ENCODE measurements at places on chromosomes 4 and X.

- DNase-seq = no peak
Observed at GRCh38 chrX:36908801-36909675, 99.1 kb upstream of the FAM47C start.

DNA sequence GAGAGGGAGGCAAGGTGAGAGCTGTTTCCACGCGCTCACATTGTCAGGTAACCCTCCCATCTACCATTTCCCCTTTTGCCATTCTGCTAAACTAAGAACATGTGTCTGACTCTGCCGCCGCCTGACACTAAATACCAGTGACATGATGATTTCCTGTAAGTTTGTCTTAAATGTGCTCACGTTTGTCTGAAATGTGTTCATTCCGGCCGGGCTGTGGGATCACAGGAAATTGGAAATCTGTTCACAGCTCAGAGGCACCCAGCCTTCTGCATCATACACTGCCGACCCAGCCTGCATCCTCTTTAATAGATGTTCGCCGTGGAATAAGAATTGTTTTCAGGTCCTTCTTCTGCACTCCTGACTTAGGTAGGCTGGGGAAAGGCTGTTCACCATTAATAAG lies 336.2 kb upstream of the PPARGC1A start:
- no peak for DNase-seq

GRCh38 chrX:124476562-124476961 lies 130.2 kb downstream of the SH2D1A start:
- DNase-seq = no peak

- no peak for DNase-seq
Observed at GRCh38 chr4:111334361-111334760, 711.5 kb upstream of the PITX2 start.

DNA sequence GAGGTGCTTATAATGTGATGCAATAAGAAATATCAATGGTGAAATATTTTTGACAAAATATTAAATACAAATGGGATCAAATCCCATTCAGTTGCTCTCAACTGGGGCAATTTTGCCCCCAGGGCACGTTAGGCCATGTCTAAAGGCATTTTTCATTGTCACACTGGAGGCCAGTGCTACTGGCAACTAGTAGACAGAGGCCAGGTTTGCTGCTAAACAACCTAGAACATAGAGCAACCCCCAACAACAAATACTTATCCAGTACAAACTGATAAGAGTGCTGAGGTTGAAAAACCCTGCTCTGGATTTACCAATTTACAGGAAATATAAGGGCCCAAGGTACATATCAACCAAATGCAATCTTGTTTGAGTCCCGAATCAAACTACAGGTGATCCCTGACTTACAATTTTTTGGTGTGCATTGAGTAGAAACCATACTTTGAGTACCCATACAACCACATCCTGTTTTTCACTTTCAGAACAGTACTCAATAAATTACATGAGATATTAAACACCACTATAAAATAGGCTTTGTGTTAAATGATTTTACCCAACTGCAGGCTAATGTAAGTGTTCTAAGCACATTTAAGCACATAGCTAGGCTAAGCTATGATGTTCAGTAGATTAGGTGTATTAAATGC lies 237.5 kb downstream of the HNRNPD start:
- DNase-seq = no peak

All from activated T-cell treated with anti-CD3 and anti-CD28 coated beads, Interleukin-2, amount 50 U/mL, for 24 hours (primary cell).